NCI-H69 (cell line): ENCODE measurements at places on chromosomes 2 and 18.

DNA sequence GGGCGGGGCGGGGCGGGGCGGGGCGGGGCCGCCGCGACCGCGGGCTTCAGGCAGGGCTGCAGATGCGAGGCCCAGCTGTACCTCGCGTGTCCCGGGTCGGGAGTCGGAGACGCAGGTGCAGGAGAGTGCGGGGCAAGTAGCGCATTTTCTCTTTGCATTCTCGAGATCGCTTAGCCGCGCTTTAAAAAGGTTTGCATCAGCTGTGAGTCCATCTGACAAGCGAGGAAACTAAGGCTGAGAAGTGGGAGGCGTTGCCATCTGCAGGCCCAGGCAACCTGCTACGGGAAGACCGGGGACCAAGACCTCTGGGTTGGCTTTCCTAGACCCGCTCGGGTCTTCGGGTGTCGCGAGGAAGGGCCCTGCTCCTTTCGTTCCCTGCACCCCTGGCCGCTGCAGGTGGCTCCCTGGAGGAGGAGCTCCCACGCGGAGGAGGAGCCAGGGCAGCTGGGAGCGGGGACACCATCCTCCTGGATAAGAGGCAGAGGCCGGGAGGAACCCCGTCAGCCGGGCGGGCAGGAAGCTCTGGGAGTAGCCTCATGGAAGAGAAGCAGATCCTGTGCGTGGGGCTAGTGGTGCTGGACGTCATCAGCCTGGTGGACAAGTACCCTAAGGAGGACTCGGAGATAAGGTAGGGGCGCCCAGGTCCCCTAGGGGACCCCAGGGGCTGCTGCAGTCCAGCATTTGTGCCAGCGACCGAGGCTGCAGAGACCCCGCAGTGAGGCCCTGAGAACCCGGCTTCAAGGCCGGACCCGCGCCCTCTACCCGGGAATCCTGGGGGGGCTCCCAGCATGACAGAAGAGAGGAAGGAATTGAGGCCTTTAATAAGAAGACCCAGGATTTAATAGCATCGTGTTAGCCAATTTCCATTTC lies at the start of gene KHK:
Gene KHK (plus strand): TSS at position 49 of the 870 bp plus-strand sequence. CDS start 488 bp downstream, at position 537.
- peak; percentile 77 for DNase-seq

GRCh38 chr2:61368687-61369665 lies 101.9 kb downstream of the USP34 start:
- no peak for DNase-seq

DNA sequence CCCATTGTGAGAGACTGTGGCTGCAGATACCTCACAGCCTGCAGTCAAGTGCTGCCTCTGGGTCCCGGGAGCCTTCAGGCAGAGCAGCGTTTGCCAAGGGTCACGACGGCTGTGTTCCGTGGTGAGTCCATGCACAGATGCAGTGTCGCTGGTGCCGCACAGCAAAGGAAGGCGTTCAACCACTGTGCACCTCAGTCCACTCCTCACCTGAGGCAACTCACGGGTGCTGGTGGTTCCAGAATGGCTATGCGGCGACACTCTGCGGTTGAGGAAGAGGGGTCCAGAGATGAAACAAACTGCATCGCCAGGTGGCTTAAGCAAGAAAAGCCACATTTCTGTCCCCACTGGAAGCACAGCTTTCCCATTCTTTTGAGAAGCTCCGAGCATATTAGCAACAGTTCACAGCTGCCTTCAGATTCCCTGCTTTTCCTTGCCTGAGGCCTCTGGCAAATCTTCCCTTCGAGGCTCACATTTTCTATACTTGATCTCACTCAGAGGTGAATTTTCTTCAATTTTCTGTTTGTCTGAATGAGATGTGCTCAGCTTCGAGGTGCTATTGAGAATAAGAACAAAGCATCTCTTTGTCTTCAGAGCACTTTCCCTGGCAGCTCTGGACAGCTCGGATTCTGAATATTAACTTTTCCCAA lies 208.8 kb upstream of the TWIST2 start:
- DNase-seq, result no peak

DNA sequence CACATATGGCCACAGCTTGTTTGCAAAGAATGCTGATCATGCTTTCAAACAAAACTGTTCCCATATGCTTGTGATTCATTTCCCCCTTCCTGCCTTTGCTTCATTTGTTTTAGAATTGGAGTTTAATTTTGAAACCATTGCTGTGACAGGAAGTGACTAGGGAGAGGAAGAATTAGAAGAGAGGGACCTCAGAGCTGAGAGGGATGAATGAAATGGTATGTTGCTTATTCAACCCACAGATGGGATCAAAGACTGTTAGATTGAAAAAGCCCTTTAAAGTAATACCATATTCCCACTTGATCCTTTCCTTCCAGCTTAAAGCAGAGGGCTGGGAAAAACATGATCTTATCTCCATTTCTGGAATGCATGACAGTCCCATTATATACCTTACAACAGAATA lies 106.2 kb upstream of the RNF152 start:
- peak; percentile 25 for DNase-seq

DNA sequence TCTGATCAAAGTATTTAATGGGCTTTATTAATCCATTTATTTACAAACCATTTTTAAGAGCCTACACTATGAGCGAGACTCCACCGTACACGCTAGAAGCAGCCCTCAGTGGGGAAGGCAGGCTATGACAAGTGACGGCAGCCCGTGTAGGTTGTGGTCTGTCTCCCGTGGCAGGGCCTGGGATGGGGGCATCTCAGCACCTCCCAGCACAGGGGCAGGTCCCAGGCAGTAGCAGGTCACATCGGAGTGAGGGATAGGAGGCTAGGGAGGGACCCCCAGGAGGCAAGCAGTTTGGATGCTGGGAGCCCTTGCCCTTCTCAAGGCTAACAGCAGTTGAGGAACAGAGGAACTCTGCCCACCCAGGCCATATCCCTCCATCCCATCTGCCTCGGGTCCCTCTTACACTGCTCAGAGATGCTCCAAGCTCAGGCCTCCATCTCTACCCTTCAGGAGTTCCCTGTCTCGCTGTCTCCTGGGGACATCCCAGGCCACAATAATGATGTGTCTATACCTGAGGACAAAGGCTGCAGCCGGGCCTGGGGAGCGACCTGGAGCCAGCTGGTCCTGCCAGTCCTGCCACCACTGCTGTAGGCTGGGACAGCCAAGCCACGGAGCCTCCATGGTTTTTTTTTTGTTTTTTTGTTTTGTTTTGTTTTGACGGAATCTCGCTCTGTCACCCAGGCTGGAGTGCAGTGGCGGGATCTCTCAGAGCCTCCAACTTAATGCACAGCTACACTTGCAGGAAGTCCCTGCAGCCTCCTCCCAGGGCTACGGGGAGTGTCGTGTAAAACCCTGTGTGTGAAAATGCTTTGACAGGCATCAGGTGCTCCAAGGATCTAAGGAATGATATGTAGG lies 92.0 kb downstream of the NDUFA10 start:
- no peak for DNase-seq

- DNase-seq, result no peak
Observed at GRCh38 chr2:207734636-207735512, 23.4 kb downstream of the CCNYL1 start.

DNA sequence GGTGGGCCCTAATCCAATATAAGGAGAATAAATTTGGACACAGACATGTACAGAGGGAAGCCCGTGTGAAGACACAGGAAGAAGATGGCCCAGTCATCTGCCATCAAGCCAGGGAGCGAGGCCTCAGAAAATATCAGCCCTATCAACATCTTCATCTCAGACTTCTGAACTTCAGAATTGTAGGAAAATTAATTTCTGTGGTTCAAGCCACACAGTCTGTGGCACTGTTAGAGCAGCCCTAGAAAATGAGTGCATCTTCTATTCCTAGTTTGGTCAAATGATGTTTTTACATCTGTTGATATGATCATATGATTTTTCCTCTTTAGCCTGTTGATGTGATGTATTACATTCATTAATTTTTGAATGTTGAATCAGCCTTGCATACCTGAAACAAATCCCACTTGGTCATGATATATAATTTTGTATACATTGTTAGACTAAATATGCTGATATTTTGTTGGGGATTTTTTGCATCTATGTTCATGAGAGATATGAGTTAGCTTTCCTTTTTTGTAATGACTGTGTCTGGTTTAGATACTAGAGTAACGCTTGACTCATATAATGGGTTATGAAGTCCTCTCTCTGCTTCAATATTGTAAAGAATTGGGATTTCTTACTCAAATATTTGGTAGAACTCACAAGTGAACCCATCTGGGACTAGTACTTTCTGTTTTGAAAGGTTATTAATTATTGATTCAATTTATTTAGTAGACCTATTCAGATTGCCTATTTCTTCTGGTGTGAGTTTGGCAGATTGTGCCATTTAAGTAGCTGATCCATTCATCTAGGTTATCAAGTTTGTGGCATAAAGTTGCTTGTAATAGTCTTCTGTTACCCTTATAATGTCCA lies 451.4 kb downstream of the EIPR1 start:
- no peak for DNase-seq

DNA sequence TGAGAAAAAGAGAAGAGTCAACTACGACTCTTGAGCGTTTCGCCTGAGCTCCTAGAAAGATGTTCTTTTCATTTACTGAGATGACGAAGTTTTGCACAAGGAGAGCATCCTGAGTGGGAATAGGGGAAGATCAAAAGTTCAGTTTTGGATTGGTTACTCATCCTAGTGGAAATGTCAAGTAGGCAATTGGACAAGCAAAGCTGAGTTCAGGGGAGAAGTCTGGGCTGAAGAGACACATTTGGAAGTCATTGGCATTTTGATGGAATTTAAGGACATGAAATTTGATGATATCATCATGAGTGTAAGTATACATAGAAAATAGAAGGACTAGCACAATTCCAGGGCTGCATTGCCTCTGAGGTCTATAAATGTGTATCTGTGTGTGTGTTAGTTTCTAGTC lies 416.6 kb downstream of the RAD51AP2 start:
- no peak for DNase-seq

- no peak for DNase-seq
Observed at GRCh38 chr2:175435012-175435411, 253.5 kb upstream of the ATP5MC3 start.

GRCh38 chr18:68033466-68033865 lies 516.9 kb upstream of the DSEL start:
- no peak for DNase-seq

GRCh38 chr18:22173221-22173927 lies 4.0 kb downstream of the GATA6 start:
- DNase-seq, result no peak

- no peak for DNase-seq
Observed at GRCh38 chr18:49249521-49249920, 210.9 kb downstream of the DYM start.

DNA sequence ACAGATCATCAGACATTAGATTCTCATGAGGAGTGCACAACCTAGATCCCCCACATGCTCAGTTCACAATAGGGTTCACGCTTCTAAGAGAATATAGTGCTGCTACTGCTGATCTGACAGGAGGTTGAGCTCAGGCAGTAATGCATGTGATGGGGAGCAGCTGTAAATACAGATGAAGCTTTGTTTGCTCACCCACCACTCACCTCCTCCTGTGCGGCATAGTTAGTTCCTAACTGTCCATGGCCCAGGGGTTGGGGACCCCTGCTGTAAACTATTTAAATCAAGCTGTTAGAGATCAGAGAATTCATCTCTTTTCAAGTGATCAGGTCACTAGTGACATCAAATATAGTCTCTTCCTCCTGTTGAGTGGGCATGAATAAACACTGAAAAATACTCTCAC lies 88.8 kb upstream of the ACVR2A start:
- DNase-seq, result peak; percentile 93

- no peak for DNase-seq
Observed at GRCh38 chr2:119292226-119292625, 68.6 kb downstream of the STEAP3 start.

GRCh38 chr2:234254783-234255521 lies 204.4 kb downstream of the SPP2 start:
- DNase-seq, result no peak
